Cardiac fibroblast (primary cell): ENCODE measurements at places on chromosomes 2 and 18.

- DNase-seq, result no peak
Measured at GRCh38 chr18:2468051-2468450, 103.3 kb downstream of the METTL4 start.

DNA sequence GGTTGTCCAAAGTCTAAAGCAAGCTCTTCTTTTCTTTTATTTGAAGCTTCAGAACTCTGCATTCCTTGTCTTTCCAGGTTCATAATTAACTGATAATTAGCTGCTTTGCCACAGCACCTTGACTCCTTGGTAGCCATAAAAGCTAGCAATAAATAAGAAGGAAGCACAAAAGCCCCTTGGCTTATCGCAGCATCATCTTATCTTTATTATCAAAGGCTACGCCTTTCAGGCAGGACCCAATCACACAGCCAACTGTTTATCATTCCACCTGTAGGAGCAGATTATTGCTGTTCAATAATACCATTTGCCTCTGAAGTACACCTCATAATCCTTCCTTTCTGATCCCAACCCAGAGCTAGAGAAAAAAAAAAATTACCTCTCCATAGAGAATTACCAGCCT, 489.2 kb downstream of the SATB2 start:
- no peak for DNase-seq

DNA sequence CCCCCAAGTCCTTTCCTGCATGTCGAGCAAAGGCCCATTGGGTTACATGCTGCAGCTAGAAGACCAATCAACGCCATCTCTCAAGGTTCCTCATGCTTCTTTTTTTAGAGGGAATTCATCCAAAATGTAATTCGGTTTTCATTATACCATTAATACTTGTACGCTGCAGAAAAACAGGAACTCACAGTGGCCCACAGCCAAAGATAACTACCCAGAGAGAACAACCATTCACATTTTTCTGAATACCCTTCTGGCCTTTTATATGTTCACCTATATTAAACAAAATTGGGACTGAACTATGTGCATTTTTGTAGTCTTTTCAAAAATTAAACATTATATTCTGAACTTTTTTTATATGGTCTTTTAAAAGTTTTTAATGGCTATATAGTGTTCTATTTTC, 25.8 kb downstream of the FARP2 start:
- peak; percentile 35 for DNase-seq

DNA sequence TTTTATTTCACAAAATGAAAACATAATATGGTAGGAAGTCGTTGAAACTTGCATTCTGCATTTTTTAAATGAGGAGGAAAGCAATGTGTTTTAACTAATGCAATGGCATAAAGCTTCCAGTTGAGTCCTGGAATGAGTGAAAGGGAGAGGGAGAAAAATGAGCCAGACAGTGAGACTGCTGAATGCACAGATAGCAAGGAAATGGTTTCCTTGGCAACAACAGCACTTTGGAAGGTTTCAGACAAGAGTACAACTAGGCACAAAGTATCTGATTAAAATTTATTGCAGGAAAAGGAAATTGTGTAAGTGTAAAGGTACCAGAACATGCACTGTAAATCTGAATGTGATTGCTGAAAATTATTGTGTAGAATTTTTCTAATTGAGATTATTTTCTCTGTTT, 320.1 kb upstream of the KYNU start:
- no peak for DNase-seq

DNA sequence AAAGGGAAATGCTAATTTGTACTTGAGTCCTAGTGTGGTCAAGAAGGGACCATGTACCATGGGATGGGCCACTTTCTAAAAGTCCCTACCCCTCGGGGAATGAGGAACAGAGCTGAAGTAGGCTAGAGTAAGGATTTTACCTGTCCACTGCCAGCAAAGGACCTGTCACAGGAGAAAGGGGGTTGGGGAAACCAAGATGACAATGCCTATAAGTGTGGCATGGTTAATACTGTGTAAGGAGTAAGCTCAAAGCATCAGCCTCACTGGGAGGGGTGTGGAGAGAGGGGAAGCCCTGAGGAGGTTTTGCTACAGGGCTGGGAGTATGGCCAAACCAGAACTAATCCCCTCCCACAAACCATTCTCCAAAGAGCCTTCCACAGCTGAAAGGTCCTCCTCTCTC, 15.8 kb downstream of the GKN2 start:
- DNase-seq, result no peak

DNA sequence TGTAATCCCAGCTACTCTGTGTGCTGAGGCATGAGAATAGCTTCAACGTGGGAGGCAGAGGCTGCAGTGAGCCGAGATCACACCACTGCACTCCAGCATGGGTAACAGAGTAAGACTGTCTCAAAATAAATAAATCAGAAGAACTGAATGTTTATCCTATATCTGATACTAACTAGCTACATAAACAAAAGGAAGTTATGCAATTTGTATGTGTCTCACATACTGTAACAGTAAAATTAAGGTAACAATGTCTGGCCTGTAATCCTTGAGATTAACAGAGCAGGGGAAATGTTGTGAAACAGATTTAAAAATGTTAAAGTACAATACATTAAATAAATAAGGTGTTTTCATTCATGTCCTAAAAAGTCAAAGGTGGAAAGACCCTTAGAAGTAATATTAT, 150.8 kb downstream of the MEMO1 start:
- no peak for DNase-seq

DNA sequence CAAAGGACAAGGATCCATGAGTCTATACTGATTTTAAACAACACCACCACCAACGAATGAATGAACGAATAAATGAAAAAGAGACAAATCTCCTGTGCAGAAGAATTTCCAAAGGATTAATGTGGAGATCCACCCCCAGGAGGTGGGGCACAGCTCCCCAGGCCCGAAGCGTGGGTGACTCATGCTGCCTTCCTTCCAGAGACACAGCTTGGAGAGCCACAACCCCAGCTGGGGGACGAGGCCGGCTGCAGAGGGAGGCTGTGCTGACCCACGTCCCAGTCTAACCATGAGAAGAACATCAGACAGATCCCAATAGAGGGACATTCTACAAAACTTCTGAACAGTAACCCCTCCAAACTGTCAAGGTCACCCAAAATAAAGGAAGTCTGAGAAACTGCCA, 557.3 kb upstream of the SALL3 start:
- DNase-seq, result no peak

DNA sequence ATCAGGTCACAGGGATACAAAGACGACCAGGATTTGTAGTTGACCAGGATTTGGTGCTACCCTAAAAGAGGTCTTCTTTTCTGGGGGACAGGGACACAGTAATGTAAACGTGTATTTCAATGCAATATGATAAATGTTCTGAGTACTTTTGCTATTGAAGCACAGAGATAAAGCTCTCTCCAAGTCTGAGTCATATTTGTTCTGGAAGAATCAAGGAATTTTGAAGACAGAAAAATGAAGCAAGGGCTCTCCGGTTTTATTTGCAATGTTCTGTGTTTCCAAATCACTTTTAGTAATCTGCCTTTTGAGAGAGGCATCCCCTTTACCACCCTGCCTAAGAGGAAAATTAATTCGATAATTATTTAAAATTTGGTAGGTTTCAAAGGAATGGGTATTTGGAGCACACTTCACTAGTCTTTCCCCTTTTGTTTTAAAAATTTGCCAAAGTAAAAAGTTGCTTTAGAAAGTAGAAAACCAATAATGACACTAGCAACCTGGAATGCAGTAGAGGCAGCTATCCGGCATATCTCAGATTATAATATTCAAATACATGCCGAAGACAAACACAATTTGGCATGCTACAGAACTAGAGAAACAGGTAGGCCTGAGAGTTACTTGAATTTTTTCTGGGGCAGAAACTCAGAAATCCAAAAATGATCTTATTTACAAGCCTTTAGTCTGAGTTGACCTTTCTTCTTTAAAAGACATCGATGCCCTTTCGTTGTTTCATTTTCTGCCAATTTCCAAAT, 82.7 kb downstream of the MREG start:
- peak; percentile 63 for DNase-seq

DNA sequence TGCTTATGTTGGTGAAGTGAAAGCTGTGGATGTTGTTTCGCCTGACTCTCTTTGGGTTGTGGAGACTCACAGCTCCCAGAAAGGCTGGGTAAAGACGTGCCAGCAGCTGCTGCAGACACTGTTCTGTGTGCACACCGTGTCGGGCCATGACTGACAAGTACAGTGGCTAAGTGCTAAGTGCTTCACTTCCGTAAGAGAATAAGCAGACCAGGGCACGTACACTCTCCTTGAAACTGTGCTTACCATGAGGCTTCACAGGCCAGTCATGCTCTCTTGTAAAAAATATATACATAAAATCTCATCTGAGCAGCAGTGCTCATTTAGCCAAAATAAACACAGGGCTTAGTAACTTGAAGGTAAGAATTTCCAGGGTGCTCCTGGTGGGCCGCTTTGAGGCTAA, 86.0 kb downstream of the NRP2 start:
- no peak for DNase-seq

GRCh38 chr18:40642692-40643229, 1312.3 kb upstream of the PIK3C3 start:
- DNase-seq, result no peak

DNA sequence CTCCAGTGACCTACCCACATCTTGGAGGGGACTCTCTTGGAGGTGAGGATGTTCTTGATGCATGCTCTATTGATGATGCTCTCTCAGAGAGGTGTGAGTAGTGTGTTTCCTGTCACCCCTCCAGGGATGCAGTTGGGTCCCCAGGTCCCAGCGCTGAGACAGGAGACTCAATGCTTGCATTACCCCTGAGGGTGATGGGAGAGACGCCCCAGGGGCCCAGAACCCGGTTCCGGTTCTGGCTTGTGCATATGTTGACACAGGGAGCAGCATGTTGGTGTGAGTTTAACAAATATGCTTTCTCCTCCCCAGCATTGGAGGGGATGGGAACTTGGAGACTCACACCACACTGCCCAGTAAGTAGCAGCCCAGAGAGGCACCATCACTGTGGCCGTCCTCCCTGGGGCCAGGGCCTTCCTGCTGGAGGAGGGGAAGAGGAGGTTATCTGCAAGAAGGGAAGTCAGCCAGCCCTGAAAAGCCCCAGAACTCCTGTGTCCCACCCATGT, 124.5 kb downstream of the PLB1 start:
- no peak for DNase-seq

DNA sequence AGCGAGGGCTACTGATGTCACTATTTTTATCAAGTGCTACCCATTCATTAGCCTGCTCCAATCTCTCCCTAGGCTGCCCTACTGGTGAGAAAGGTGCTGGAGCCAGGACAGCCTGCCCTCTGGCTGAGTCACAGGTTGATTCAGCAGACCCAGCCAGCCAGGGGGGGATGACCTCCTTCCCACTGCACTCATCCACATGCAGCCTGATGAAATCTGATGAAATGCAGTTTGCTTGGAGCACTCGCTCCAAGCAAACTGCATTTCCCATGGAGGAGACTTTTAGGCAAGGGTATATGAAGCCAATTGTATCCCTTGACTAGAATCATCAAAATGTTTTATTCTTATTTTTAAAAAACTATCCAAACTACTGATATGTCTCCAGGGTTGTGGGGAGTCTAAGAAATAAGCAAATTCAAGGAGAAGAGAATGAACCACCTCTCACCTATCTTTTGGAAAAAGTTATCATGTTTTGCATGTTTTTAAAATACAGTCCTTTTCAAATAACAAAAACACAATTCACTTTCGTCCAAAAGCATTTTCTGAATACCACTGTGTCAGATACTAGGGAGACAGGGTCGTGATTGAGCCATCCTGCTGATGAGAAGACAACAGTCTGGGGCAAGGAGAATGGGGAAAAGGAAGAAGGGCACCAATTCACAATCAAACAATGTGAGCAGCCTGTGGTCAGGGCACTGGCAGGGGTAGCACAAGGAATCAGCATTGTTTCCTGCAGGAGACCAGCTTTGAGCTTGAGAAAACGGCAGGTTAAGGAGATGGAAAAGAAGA, 128.3 kb downstream of the AFF3 start:
- peak; percentile 92 for DNase-seq

- DNase-seq, result no peak
Measured at GRCh38 chr2:218807626-218808025, 24.0 kb downstream of the PRKAG3 start.

GRCh38 chr2:145380436-145381017, 860.6 kb upstream of the ZEB2 start:
- DNase-seq, result peak; percentile 67

GRCh38 chr2:226773291-226773690, 26.3 kb downstream of the IRS1 start:
- no peak for DNase-seq

DNA sequence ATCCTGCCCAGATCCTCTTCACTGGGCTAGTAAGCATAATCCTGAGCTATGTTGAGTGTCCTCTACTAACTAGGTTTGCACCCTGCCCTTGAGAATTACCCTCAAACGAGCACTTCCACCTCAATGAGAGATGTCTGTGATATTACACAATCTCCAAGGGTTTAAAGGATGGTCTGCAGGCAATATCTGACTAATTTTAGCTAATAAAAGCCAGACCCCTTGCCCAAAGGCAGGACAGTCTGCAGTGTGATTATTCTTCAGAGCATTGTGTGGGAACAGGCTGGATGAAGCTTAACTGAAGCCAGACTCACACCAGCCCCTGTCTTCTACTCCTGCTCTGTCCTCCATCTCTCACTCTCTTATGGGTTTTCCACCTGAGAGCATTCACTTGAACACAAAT, 544.9 kb upstream of the DDX18 start:
- DNase-seq, result no peak

- DNase-seq, result no peak
Measured at GRCh38 chr2:219611306-219611705, 13.6 kb downstream of the STK11IP start.

GRCh38 chr2:110674620-110675555, 3.0 kb downstream of the BUB1 start:
- peak; percentile 72 for DNase-seq

DNA sequence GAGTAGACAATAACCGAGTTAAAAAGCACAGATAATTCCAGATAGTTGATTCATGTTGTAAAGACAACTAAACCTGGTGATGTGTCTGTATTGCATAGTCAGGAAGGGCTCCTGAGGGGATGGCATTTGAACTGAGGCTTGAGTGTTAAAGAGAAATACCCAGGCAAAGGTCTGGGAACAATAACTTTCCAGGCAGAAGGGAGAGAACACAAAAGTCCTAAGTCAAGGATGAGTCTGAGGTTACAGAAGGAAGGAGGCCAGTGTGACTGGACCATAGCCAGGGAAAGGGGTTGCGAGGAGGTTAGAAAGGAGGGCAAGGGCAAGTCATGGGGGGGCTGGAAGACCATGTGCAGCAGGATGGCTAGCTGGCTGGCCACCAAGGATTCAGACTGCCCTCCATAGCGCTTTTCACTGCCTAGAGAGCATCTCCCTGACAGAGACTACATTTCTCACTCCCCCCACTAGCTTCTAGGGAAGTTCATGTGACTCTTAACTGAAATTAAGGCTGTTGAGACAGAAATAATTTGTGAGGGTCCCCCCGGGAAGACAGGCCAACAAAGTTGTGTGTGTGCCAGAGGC, 135.5 kb upstream of the CREB1 start:
- DNase-seq, result peak; percentile 62

GRCh38 chr2:9087121-9087681, 83.7 kb upstream of the MBOAT2 start:
- DNase-seq, result peak; percentile 62

DNA sequence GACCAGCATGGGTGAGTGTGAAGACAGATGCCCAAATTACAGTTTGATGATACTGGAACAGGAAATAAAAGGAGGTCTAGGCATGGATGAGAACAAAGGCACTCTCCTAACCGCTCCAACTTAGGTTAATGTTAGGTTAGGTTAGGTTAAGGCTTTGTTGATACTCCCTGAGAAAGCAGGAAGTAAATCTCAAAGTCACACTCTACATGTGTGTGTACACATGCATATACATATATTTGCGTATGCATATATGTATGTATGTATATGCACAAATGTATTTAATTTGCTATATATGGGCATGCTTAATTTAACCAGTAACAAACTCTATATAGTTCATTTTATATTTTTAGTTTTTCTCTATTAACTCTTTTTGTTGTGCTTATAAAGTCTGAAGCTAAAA, 139.3 kb downstream of the UPP2 start:
- no peak for DNase-seq
